Aorta (tissue), 5 donors: ENCODE measurements at places on chromosomes 12 and 14.
A peak's percentile ranks its signal among the peaks of the same experiment; 100 is the strongest.

GRCh38 chr12:32273712-32274111 is 125.6 kb upstream of the FGD4 start:
- no peaks in the 10 kb centered on the region for H3K36me3 ChIP-seq
- no peak overlapping the region for H3K4me3 ChIP-seq
- H3K27me3 ChIP-seq: no peaks in the 10 kb centered on the region
- H3K27ac ChIP-seq: no peak overlapping the region

DNA sequence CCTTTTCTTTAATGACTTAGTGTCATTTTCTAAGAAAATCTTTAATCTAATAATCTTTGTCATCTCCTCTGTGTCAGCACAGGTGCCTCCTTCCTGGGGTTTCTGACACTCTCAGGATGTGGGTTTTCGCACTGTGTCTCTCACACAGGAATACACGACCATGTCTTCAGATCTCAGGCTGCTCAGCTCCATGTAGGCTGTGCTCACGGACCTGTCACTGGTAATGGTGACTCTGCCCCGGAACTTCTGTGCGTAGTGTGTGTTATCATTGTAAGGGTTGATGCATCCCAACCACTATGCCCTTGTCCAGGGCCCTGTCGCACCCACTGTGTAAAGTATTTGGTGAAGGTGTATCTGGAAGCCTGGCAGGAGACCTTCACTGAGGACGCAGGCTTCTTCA is 647.8 kb downstream of the TMEM121 start:
- H3K4me1 ChIP-seq: no peaks in the 10 kb centered on the region
- H3K36me3 ChIP-seq: no peaks in the 10 kb centered on the region
- H3K27ac ChIP-seq: no peak overlapping the region

DNA sequence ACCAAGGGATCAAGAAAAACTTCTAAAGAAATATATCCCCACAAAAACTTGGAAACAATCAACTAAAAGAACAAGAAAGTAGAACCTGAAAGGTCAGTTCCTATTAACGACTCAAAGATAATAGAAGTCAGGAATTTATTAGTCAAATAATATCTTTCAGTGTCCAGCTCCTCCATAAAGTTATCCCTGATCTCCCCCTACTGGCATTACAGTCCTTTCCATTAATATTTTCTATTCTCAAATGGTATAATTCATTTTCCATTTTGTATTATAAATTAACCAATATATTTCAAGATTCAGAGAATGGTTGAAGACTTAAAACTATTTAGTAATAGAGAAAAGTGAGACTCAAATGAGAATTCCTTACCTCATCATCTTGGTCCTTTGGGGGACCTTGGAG is 11.6 kb upstream of the SUPT16H start:
- H3K4me3 ChIP-seq: no peak overlapping the region
- H3K4me1 ChIP-seq: no peaks in the 10 kb centered on the region
- no peaks in the 10 kb centered on the region for H3K27me3 ChIP-seq
- peaks cover 23% of the 10 kb centered on the region for H3K36me3 ChIP-seq
- DNase-seq: no peak
- no peak overlapping the region for H3K27ac ChIP-seq

DNA sequence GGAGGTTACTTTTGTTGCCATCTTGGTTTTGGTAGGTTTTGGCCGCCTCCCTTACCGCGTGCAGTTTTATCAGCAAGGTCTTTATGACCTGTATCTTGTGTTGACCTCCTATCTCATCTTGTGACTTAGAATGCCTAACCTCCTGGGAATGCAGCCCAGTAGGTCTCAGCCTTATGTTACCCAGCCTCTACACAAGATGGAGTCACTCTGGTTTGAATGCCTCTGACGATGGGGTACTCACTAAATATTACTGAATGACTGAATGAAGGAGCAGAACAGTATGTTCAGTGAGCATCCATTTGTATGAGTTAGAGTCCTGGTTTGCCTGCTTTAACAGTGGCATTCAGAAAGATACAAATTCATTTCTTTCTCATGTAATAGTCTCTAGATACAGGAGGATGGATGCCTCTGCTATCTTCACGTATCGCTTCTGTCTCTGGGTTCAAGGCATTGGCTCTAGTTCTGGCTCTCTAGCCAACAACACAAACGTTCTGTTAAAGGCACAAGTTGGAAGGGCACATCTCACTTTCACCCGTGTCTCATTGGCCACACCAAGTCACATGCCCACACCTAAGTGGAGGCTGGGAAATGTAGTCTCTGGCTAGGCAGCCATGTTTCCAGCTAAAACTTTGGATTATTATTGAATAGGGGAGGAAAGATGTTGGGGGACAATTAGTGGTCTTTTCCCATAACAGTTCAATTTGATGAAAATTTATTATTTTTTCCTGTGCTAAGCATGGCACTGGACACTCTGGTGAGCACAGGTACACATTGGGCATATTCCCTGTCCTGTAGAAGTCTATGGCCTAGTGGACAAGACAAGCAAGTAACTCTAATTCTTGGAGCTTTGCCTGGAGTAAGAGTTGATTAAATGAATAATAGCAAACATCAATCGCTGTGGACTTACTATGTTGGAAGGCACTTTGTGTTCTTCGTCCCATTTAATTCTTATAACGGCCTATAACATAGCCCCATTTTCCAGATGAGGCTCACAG is 75.2 kb upstream of the RPH3A start:
- no peak overlapping the region for H3K4me3 ChIP-seq
- no peaks in the 10 kb centered on the region for H3K4me1 ChIP-seq
- H3K36me3 ChIP-seq: no peaks in the 10 kb centered on the region
- no peak for DNase-seq
- H3K27ac ChIP-seq: no peak overlapping the region

DNA sequence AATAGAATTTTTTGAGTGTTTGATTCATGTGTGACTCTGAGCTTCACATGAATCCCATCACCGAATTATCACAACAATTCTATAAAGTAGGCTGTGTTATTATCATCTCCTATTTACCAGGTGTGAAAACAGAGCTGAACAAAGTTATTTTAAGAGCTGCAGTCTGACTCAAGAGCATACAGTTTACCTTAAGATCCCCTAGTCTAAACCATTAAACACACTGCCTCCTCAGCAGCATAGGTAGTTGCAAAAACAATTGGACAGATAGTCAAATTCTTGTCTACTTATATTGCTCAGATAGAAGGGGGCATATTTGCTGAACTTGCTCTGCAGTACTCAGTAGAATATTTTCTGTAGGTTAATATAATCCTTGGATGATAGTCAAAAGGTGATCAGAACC is 219.8 kb upstream of the ATP2B1 start:
- no peak for DNase-seq
- no peaks in the 10 kb centered on the region for H3K27me3 ChIP-seq
- H3K4me3 ChIP-seq: no peak overlapping the region
- no peaks in the 10 kb centered on the region for H3K36me3 ChIP-seq
- H3K27ac ChIP-seq: no peak overlapping the region

DNA sequence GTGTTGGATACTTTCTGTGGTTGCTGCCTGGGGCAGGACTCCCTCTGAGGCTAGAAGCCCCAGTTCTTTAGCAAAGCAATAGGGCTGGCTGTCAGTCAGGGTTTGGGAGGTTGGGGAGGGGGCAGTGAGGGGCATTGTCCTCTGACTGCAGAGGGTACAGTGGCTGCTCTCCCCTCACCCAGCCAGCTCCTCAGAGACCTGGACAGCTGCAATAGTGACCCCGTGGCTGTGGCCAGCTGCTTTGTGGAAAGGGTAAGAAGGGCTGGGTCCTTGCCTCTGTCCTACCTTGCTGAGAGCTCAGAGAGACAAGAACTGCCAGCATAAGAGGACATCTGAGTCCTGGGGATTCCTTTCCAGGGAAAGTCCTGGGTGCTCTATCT is 25.8 kb downstream of the PLEKHG3 start:
- no peaks in the 10 kb centered on the region for H3K36me3 ChIP-seq
- no peaks in the 10 kb centered on the region for H3K4me1 ChIP-seq
- no peaks in the 10 kb centered on the region for H3K27me3 ChIP-seq
- peak; percentile 47 for DNase-seq
- no peak overlapping the region for H3K27ac ChIP-seq

DNA sequence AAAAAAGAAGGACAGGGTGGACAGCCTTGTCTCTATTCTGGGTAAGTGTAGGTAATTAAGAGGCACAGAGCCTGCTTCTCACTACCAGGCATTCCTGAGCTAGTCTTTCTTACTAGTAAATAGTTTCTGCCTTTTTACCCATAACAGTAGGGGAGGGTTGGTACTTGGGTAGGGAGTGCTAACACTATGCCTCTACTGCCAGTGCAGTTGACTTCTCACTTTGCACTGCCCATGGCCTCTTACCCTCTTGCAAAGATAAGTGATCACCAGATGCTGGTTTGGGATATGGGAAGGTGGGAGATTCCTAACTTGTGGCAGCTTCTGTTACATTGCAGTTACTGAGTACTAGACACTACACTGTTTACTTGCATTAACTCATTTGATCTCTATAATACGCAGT is 11.6 kb downstream of the AHSA1 start:
- no peak overlapping the region for H3K4me3 ChIP-seq
- DNase-seq: no peak
- no peak overlapping the region for H3K27ac ChIP-seq
- H3K4me1 ChIP-seq: no peaks in the 10 kb centered on the region
- no peaks in the 10 kb centered on the region for H3K27me3 ChIP-seq
- H3K36me3 ChIP-seq: peaks cover 9% of the 10 kb centered on the region

DNA sequence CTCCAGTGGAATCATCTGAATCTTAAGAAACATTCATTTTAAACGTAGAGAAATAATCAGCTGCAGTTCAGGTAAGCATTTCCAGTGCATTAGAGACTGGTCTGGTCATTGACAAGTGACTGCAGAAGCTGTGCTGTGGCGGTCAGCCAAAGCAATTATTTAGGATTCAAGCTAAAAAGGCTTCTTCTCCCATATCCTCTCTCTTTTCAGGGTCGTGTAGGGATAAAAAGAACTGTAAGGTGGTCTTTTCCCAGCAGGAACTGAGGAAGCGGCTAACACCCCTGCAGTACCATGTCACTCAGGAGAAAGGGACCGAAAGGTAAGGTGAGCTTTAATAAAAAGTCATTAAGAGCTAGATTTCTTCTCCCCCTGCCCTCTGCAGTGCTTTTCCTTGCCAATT is 48.1 kb downstream of the MSRB3 start:
- peaks cover 2% of the 10 kb centered on the region for H3K4me1 ChIP-seq
- no peak overlapping the region for H3K4me3 ChIP-seq
- H3K27ac ChIP-seq: no peak overlapping the region
- no peaks in the 10 kb centered on the region for H3K27me3 ChIP-seq
- no peak for DNase-seq

DNA sequence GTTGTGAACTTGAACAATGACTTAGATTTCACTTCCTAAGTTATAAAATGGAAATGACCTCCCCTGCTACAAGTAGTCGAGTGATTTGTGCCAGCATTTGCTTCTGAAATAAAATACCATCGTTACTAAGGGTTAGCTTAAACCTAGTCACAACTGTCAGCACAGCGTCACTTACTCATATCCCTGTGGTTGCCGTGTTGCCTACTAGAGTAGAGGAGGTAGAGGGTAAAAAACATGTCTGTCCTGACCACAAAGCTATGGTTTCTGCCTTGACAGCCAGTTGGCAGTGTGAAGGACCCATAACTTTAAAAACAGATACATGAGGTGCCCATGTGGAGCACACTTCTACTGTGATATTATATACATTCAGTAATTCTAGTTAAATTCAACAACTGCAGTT is 234.2 kb upstream of the RGS6 start:
- H3K36me3 ChIP-seq: peaks cover 1% of the 10 kb centered on the region
- no peaks in the 10 kb centered on the region for H3K27me3 ChIP-seq
- H3K4me3 ChIP-seq: no peak overlapping the region
- H3K27ac ChIP-seq: no peak overlapping the region
- no peak for DNase-seq

DNA sequence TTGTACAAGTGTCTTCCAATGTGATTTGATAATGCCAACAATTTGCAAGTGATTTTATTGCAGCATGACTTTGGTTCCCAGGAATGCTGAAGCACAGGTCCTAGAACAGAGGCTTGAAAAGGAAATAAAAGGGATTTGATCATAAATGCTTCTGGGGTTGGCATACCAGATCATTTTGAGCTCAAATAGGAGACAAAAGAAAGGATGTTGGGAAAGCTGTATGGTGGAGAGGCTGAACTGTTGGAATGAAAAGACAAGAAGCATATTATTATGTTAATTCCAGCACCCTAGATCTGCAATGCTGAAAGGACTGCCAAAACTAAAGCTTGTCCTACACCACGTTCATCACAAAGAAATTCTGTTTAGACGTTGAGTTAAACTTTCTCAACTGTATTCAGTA is 143.1 kb downstream of the BICD1 start:
- DNase-seq: no peak
- no peak overlapping the region for H3K4me3 ChIP-seq
- H3K4me1 ChIP-seq: no peaks in the 10 kb centered on the region
- no peaks in the 10 kb centered on the region for H3K36me3 ChIP-seq
- H3K27ac ChIP-seq: no peak overlapping the region

DNA sequence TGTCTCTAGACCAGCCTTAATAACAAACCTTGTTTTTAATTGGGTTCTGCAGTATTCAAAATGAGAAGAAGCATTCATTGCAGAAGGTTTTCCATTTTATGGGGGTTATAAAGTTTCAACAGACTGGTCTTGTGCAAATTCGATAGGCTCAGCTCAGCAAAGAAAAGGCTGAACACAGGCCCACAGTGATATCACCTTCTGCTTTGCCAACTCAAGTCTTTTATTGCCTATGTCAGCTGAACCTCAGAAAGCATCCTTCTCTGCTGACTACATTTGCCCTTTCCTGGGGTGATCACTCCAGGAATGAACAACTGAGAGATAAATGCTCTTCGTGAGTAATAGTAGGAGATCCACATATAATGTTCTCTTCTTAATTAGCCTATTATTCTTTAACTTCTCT is 134.5 kb upstream of the CCDC175 start:
- H3K4me1 ChIP-seq: no peaks in the 10 kb centered on the region
- H3K4me3 ChIP-seq: no peak overlapping the region
- no peaks in the 10 kb centered on the region for H3K36me3 ChIP-seq

- no peaks in the 10 kb centered on the region for H3K27me3 ChIP-seq
- no peaks in the 10 kb centered on the region for H3K36me3 ChIP-seq
- H3K4me3 ChIP-seq: no peak overlapping the region
Observed at GRCh38 chr12:4212845-4213244, 60.7 kb upstream of the CCND2 start.

- no peak overlapping the region for H3K27ac ChIP-seq
- H3K36me3 ChIP-seq: no peaks in the 10 kb centered on the region
- H3K4me1 ChIP-seq: no peaks in the 10 kb centered on the region
- no peak overlapping the region for H3K4me3 ChIP-seq
Observed at GRCh38 chr14:82878951-82879350, 1345.3 kb upstream of the SEL1L start.

GRCh38 chr12:9144730-9145106 is 29.0 kb upstream of the A2M start:
- no peak overlapping the region for H3K4me3 ChIP-seq
- H3K27me3 ChIP-seq: no peaks in the 10 kb centered on the region
- no peak for DNase-seq
- no peaks in the 10 kb centered on the region for H3K4me1 ChIP-seq

DNA sequence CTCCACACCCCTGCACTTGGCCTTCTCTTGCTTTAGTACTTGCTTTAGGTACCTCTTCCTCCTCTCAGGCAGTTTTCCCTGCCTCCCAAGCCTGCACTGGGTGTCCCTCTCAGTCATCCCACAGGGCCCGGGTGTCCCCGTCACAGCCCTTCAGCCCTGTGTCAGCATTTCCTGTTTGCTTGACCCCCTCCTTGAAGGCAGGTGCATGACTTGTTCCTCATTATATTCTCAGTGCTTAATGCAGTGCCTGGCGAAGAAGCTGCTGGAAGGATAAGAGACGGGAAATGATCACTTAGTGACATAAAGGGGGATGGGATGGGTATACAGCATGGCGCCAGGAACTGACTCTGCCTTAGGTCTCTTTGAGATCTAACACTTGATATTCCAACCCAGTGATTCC is 61.5 kb downstream of the IQSEC3 start:
- no peak for DNase-seq
- H3K27ac ChIP-seq: no peak overlapping the region
- H3K4me3 ChIP-seq: no peak overlapping the region
- no peaks in the 10 kb centered on the region for H3K4me1 ChIP-seq
